Type B pancreatic cell (in vitro differentiated cells): ENCODE measurements at places on chromosomes 6 and 20. TPM values are rescaled to one million over a fixed set of nuclear protein-coding genes. Genes with fewer than 3 reads are reported as not detected.

DNA sequence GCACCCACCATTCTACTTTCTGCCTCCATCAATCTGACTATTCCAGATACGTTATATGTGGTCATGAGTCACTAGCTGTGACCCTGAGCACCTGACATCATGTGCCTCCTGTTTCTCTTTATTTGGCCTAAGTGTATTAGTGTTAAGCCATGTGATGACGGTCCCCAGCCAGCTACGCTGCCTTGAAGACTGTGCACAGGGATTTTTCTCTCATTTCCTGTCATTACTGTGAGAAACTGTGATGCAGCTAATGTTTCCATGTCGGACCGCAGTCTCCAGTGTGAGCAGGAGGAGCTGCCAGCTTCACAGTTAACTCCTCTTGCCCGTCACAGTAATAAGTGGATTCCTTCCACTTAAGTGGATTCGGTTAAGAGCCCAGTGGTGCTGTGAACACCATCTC lies 9.9 kb upstream of the SPATS1 start:
- DNase-seq, result no peak

MEI4 gene
- 0.29 and 1.1 TPM in 2 replicates for total RNA-seq

- peak; percentile 81 for DNase-seq
Measured at GRCh38 chr6:4134841-4135664, at the start of gene ECI2. ECI2 (minus strand) TSS chr6:4135575; CDS start chr6:4135560, 15 bp downstream.

ATF6B gene
- total RNA-seq, result 95.8 and 99.3 TPM in 2 replicates

DNA sequence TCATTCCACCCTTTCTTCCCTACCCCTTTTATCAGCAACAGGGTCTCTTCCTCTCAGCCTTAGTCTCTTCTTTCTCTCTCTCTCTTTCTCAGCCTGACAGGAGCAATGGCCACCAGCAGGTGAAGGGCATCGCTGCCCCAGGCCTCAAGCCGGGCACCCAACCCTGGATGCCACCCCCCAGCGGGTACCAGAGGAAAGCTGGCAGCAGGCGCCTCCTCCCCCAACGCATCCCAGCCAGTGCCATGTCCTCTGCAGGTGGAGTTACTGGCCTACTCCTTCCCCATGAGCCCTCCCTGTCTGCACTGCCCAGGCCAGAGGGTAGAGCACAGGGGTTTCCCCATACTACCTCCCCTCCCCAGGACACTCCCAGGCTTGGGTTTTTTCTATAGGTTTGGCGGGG lies 32.2 kb downstream of the EIF2S2 start:
- no peak for DNase-seq

KIF16B gene
- 10.3 and 10.4 TPM in 2 replicates for total RNA-seq

- DNase-seq, result no peak
Measured at GRCh38 chr20:39935901-39936300, 753.1 kb downstream of the MAFB start.

SLC35D3 gene
- total RNA-seq, result 0.41 and 0.50 TPM in 2 replicates

DNA sequence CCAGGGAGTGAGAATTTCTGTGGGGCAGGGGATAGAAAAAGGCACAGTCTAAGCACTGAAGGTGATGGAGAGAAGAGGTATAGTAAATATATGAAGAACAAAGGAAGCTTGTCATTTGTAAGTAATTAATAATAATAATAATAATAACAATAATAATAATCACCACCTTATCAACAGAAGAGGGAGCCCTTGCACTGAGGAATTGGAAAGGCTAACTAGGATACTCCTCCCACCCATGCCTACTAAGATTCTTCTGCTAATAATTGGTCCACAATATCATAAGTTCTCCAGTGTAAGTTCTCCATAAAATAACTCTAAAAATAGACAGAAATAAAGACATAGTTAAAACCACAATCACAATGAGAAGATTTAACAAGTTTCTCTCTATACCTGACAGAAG lies 912 bp upstream of the OR12D3 start:
- DNase-seq, result no peak

- no peak for DNase-seq
Measured at GRCh38 chr6:36839749-36840431, 646 bp upstream of the CPNE5 start.

DNA sequence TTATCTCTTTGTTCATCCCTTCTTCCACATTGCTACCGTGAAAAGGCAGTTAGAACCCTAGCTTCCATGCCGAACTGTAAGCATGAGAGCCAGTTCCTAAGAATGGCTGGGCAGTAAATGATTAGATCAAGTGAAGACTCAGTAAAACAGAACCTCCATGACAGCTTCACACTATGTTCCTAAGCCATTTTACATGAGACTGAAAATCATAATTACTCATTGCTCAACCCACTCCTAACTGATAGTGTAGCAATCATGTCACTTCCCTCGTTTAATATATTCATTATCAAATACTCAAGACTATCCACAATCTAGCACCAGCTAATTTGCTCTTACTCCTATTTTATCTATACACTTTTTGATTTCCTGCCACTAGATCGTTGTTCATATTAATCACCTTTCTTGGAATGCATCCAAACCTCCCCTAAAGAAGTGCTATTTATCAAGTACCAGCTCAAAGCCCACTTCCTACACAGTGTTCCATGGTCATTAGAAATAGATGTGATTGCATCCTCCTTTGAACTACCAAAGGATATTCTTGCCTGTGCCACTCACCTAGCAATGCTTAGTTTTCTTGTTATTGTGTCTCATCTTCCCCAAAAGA lies 6.0 kb downstream of the TMEM30A start:
- no peak for DNase-seq

- DNase-seq, result no peak
Measured at GRCh38 chr6:30759575-30760239, 15.4 kb upstream of the IER3 start.

SSTR4 gene
- not detected in 2 replicates for total RNA-seq

DNA sequence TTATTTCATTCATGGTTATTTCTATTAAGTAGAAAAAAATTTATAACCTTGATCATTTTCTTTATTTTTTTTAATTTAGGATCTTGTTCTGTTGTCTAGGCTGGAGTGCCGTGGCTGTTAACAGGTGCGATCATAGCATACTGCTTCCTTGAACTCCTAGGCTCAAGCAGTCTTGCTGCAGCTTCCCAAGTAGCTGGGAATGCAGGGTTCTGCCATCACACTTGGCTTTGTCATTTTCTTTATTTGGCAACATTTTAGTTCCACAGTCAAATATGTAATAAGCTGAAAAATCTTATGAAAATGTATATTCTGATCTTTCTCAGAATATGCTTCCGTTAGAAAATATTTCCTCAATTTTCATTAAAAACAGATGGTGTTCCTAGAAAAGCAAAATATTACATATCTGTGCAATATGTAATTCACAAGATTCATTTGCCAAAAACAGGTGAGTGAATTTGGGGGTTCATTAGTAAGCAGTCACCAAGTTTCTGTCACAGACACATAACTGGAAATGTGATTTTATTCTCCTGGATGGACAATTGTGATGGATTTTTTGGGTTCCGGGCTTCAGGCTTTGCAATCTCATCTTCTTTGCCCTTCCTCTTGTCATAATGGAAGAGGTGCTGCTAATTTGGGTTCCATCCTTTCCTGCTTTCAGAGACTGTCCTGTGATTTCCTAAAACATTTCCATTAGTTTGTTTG lies 21.5 kb downstream of the AMD1 start:
- no peak for DNase-seq

GRCh38 chr6:162029873-162030576 lies 697.5 kb downstream of the PRKN start:
- no peak for DNase-seq

GRCh38 chr6:71908162-71908765 lies 21.9 kb downstream of the RIMS1 start:
- DNase-seq, result no peak

DNA sequence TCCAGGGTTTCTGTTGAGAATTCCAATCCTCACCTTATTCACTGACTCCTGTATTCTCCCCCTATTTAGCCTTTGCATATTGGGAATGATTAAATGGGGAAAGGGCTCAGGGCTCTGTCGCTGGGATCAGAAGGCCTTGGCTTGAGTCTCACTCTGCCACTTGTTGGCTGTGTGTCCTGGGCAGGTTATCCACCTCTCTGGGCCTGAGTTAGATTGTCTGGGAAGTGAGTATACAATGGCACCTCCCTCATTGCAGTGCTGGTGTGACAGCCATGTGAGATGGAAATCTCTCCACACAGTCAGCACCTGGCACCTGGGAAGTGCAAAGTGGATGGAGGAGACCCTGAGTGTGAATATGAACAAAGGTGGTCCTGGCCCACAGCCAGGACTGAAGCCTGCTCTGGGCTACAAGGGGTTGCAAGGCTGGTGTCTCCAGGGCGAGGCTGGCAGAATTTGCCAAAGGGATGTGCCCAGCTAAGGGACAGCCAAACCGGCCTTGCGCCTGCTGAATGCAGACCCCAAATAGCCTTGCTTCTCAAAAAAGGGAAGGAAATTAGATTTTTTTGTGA lies 200.0 kb upstream of the PMEPA1 start:
- no peak for DNase-seq

SNAI1 gene
- total RNA-seq, result 12.1 and 30.8 TPM in 2 replicates

DNA sequence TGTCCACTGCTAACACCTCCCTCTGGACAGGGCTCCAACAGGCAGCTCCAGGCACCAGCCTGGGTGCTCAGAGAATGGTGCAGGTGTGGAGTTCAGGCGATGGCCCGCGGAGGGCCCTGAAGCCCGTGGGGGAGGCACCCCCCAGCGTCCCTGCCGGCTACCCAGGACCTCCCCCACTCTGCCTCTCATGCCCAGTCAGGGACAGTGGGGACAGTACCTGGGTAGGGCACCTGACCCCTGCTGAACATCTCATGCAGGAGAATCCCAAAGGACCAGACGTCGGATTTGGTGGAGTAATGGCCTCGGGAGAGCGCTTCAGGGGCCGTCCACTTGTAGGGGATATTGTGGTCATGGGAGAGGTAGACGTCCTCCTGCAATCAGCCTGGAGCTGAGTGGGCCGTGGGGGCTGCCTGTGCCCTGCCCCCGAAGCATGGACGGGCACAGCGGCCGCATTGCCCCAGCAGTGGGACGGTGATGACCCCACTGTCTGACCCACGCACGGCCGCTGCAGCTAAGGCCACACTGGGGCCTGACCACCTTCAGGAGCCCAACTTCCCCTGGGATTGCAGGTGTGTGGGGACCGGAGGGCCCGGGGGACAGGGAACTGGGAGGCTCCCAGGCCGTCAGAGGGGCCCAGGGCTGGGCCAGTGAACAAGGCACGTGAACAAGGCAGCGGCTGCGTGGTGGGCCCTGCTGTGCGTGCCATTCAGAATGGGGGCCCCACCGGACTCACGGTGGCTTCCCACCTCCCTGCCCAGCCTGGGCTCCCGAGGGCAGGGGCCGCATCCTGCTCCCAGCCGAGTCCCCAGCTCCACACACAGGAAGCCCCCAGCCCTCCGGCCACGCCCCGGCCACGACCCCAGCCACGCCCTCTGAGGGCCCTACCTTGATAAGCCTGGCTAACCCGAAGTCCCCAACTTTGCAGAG lies 7.1 kb downstream of the PTK6 start:
- no peak for DNase-seq

- DNase-seq, result no peak
Measured at GRCh38 chr20:31559704-31560093, 45.4 kb upstream of the ID1 start.

GRCh38 chr6:32943864-32944649 lies 3.2 kb upstream of the HLA-DMB start:
- no peak for DNase-seq

C6orf52 gene
- 3.5 and 3.7 TPM in 2 replicates for total RNA-seq

- no peak for DNase-seq
Measured at GRCh38 chr6:32852018-32852843, 1.3 kb downstream of the TAP1 start.

VSX1 gene
- not detected in 2 replicates for total RNA-seq

- no peak for DNase-seq
Measured at GRCh38 chr6:71107911-71108420, 151.1 kb upstream of the B3GAT2 start.

DNA sequence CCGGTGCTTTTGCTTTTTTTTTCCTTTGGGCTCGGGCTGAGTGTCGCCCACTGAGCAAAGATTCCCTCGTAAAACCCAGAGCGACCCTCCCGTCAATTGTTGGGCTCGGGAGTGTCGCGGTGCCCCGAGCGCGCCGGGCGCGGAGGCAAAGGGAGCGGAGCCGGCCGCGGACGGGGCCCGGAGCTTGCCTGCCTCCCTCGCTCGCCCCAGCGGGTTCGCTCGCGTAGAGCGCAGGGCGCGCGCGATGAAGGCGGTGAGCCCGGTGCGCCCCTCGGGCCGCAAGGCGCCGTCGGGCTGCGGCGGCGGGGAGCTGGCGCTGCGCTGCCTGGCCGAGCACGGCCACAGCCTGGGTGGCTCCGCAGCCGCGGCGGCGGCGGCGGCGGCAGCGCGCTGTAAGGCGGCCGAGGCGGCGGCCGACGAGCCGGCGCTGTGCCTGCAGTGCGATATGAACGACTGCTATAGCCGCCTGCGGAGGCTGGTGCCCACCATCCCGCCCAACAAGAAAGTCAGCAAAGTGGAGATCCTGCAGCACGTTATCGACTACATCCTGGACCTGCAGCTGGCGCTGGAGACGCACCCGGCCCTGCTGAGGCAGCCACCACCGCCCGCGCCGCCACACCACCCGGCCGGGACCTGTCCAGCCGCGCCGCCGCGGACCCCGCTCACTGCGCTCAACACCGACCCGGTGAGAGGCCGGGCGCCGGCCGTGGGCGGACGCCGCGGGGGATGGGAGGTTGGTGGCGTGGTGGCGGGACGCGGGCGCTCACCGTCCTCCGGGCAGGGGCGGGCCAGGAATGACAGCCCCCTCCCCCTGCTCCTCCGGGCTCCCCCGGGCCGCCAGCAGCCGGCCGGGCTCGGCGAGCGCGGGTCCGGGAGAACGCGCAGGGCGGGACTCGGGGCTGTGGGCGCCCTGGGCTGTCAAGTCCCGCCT lies 606 bp downstream of the ID4 start:
- peak; percentile 76 for DNase-seq

TMEM244 gene
- not detected in 2 replicates for total RNA-seq

DNA sequence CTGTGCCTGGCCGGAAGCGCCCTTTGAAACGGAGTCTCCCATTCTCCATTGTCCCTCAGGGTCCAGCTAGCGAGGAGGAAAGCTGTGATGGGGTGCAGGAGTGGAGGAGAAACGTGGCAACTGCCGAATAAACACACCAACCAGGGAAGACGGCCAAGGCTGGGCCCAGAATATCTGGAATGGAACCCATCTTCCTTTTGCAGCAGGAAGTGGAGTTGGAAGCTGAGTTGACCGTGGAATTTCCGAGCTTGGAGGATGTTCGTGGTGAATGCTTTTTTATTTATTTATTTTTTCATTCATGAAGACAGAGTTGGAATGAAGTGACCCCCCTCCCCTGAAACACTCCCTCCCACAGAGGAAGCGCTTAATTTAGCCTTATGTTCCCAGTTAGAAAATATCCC lies 105.6 kb upstream of the RNF24 start:
- no peak for DNase-seq

TRIM10 gene
- 0.17 TPM in 1 of 2 replicates, not detected in the other for total RNA-seq

LRRN4 gene
- total RNA-seq, result 9.9 and 12.5 TPM in 2 replicates

PROKR2 gene
- 4.8 and 5.9 TPM in 2 replicates for total RNA-seq

- no peak for DNase-seq
Measured at GRCh38 chr6:44333273-44333919, 9.1 kb upstream of the SPATS1 start.
